Hematopoietic multipotent progenitor cell treated with erythropoietin and hydrocortisone succinate and interleukin-3 and kit ligand, for 6 days (in vitro differentiated cells): ENCODE measurements at places on chromosomes 13 and 19.
A peak's percentile ranks its signal among the peaks of the same experiment; 100 is the strongest.

GRCh38 chr19:45137179-45137761 lies 23.5 kb downstream of the NKPD1 start:
- DNase-seq, result no peak

DNA sequence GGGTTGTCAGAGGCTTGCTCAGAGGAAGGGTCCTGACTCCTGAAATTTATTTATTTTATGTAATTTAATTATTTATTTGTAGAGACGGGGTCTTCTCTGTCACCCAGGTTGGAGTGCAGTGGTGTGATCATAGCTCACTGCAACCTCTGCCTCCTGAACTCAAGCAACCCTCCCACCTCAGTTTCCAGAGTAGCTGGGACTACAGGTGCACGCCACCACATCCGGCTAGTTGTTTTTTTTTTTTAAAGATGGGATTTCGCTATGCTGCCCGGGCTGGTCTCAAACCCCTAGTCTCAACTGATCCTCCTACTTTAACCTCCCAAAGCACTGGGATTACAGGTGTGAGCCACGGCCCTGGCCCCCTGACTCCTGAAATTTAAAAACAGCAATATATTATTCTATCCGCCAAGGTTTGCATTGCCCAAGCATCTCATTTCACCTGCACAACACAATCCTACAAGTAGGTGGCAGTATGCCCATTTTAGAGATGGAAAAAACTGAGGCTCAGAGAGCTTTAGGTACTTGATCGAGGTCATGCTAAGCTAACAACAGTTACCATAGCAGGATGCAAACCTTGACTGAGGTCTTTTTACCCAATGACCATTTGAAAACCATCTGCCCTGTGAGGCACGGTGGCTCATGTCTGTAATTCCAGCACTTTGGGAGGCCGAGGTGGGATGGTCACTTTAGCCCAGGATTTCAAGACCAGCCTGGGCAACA lies 18.1 kb downstream of the ARHGEF18 start:
- peak; percentile 81 for DNase-seq

GRCh38 chr13:93559718-93560117 lies 333.1 kb downstream of the GPC6 start:
- DNase-seq, result no peak

DNA sequence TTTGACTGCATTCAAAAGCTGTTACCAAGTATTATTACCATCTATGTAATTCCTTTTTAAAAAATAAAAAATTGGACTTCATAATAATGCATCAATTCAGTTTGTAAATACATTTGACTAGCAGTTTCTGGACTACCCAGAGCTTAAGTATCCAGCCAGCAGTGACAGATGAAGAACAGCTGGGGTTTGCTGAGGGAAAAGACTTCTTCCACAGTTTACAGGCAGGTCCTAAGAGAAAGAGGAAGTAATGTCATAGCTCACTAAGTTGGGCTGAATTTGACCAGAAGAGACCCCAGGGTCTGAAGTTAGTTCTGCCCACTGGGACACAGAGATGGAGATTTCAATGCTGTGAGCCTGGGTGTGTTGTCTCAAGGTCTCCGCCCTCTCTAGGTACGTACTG lies 96.4 kb downstream of the MBNL2 start:
- peak; percentile 19 for DNase-seq

DNA sequence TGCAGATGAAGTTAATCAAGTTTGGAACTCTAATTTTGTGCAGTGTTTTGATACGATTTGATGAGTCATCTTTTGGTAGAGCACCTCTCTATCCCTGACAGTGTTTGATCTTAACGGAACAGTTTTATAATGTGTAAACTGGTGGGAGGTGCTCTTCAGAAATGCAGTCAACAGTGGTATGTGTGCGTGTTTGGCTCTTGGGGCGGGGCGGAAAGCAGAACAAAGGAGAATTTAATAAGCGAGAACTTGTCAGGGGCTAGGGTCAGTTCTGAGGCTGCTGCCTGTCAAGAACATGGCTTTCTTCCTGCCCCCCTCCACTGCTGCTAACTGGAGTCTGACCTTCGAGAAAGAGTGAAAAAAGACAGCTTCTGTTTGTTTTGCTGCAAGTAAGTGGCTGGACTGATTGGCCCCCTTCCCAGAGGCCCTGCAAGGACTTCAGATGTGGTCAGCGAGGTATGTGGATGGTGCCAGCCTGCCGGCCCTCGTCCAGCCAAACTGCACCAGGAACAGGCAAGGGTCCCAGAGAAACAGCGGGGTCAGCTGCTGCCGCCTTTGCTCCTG lies 40.8 kb downstream of the BBC3 start:
- DNase-seq, result peak; percentile 21

DNA sequence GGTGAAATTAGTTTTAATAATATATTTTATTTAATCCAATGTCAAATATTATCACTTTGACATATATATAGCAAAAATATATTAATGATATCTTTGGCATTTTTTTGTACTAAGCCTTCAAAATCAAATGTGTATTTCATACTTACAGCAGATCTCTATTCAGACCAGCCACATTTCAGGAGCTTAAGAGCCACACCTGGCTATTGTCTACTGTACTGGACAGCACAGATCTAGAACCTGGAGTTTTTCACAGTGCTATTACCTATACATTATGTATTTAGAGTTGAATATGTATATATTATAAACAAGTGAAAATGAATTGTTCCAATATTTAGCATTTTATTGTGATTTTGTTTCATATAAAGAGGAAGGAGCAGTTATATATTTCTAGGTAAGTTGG lies 486.3 kb downstream of the DIAPH3 start:
- no peak for DNase-seq

DNA sequence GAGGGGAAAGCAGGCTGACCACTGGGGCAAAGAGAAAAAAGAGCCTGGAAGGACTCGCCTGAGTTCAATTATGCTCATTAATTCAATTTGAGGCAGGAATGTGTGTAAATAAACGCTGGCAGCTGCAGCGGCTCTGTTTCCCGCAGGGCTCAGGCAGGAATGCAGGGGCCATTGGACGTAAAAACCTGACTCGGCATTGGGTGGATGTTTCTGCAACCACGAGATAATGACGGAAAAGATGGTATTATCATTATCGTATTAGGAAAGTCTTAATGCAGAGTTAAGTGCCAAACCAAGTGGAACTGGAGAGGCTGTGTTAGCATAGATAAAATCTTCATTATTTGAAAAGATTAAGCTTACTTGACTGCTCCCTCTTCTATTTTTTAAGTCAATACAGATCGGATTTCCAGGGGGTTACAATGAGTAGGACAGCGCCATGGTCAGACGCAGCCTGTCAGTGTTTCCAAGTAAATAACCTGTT lies 169.8 kb downstream of the SHISA2 start:
- no peak for DNase-seq

DNA sequence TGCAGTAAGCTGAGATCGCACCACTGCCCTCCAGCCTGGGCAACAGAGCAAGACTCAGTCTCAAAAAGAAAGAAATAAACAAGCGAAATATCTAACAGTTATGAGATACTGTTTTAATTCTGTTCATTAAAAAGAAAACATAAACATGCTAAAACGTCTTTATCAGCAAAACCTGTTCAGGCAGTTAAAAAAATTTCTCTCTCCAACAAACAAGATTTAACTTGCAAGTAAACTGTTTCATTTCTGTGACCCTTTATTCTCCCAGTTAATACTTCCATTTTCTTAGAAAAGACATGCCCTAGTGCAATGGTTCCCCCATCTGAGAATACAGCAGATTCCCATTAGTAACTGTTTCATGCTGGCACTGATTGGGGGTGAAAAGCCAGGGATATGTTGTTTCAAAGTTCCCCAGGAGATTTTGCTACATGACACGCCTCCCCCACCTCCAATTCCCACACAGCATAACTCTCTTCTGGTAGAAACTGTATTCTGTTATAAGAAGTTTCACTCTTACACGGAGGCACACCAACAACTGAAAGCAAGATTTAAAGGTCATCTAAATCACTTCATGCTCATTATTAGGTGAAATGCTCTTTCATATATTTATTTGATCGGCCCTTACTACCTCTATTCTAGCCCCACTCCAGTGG lies 24.4 kb downstream of the ELF1 start:
- no peak for DNase-seq

DNA sequence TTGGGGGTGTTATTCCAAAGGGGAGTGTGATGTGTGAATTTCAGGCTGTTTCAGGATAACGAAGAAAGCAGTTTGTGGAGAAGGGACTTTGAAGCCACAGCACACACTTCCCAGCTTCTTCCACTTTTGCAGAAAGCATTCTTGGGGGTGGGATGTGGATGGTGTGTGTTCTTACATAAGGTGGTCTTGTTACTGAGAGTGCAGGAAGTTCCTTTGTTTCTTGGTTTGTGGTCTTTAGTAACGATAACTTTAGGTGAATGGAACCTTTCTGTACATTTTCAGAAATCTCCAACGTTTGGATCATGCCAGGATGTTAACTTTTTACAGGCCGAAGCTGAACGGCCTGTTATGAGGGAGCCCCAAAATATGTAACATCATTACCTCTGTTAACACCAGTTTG lies 251.8 kb downstream of the KCNRG start:
- no peak for DNase-seq

GRCh38 chr13:103004661-103005345 lies 61.4 kb downstream of the SLC10A2 start:
- DNase-seq, result no peak

DNA sequence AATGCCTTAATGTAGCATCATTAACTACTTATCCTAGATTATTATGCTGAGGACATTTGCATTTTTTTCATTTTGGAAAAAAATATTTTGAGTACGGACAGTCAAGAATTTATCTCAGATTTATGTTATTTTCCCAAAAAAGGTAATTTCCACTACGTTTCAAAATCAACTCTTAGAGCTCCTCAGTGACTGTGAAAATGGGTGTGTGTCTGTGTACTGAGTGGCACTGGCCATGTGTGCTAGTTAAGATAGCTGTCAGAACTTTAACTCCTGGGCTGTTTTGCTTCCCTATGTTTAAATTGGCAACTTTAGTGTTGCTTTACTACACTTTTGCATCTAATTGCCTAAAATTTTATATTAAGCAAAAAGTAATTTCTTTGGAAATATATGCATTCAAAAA lies 927.4 kb downstream of the EFNB2 start:
- DNase-seq, result no peak
